ENCODE measurements at places on chromosomes 11 and 22.

DNA sequence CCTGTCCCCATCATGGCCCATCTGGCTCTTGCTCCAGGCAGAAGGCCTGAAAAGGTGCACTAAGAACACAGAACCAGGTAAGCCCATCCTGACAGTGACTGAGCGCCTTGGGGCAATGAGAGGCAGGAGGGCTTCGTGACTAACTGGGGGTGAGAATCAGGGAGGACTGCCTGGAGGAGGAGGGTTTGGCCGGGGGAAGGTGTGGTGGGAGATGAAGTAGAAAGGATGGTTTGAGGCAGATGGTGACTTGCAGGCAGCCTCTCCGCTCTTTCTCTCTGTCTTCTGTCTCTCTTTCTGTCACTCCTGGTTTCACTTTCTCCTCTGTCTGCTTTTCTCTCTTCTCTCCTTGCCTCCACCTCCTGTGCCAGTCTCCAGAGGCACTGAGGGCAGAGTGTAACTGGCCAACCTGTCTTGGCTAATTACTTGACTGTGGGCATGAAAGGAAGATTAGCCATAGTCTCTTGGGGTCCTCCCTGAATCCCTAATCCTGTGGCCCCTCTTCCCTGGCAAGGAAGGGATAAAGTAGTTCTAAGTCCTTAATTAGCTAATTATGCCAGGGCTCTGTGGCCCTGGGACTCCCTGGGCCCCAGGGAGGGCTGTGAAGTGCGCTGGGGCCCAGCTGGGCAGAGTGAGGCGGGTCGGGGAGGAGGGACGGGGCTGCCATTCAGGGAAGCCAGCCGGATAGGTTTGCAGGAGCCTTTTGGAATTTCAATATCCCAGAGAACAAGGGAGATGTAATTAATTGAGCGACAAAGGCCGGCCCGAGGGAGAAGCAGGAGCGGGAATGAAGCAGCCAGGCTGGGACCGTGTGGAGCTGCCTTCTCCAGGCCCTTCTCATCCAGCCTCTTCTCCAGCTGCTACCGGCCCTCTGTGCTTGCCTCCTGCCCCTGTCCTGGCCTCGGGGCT lies 61.1 kb downstream of the CACNA1I start:
- no peak for DNase-seq

DNA sequence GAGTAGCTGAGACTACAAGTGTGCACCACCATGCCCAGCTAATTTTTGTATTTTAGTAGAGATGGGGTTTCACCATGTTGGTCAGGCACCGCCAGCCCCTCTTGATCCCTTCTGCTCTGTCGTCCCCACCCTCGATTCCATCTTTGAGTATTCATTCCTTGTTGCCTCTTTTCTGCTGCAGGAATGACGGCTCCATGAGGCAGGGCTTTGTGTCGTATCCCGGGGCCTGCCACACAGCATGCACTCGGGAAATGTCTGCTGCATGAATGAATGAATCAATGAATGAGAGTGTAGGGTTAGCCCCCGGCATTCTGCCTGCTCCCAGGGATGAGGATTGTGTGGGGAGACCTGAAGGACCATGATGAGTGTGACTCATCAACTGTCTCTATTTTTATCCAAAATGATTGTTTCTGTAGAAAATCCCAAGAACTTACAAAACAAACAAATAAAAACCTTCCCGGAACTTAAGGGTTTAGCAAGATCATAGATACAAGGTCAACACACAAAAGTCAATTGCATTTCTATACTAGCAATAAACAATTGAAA lies 54.6 kb upstream of the SLC22A12 start:
- no peak for DNase-seq

DNA sequence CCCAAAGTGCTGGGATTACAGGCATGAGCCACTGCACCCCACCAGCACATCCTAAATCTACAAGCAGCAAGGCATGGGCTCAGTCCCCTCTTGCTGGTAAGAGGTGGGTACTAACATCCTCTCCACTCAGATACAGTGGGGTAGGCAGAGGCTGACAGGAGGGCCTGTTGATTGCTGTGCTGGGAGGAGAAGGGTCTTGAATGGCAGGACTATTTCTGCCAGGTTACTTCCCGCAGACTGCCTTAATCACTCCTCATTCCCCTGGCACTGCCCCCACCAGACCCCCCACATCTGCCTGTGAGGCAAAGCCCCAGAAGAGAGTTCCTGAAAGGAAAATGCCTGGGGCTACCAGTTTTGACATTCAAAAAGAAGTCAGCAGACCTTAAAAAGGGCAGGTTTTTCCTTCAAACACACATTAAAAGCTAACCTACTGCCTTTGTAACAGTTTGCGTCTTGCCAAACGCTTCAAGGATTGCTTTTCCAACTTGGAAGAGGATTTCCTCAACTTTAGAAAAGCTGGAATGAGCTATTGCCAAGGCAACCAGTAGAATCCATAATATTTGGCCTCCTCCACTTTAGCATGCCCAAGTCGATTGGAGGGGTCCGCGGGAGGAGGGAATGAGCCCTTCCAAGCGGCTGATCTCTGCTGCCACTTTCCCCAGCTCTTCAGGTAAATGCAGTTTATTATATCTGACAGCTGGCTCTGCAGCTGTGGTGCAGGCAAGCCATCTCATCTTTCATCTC lies 62.0 kb downstream of the FDX1 start:
- no peak for DNase-seq

GRCh38 chr11:9148035-9148434 lies 56.6 kb upstream of the SCUBE2 start:
- no peak for DNase-seq

DNA sequence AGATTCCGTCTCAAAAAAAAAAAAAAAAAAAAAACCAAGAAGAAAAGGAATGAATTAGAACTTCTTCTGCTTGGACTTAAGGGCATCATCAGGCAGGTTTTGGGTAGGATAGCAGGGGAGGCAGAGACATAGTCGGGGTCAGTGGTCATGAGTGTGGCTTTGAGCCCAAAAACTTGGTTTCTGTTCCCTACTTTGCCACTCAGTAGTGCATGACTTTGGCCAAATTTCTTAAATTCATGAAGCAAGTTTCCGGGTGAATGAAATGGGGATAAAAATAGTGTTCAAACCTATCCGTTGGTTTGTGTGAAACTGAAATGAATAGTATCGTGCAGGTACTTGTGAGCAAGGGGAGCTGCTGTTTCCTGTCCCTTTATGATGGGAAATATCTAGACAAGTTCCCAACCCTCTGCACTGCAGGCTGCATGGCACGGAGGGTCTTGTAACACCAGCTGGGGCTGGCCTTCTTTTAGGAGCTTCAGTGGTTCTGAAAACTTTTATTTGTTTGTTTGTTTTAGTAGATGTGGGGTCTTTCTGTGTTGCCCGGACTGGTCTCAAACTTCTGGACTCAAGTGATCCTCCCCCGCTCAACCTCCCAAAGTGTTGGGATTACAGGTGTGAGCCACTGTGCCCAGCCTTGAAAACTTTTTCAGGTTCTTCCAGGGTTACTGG lies 18.4 kb downstream of the NEAT1 start:
- DNase-seq, result no peak

GRCh38 chr11:84552791-84553190 lies 1074.4 kb downstream of the DLG2 start:
- DNase-seq, result no peak

- DNase-seq, result no peak
Measured at GRCh38 chr22:44698531-44699421, 3.2 kb upstream of the PRR5 start.

DNA sequence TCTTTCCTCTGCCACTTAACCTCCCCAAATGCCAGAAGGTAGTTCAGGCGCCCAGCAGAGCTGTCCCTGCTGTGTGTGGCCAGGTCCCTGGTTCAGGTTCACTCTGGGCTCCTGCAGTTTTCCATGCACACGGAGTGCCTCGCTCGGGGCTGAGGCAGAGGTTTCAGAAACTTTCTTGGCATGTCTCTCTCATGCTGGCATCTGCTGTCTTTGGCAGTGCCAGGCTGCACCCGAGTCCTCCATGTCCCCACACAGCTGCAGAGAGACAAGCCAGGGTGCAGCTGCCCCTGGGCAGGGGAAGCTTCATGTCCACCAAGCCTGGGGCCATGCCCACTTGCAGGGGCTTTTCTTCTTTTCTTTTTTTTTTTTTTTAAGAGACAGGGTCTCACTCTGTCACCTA lies 7.0 kb upstream of the NEFH start:
- no peak for DNase-seq

DNA sequence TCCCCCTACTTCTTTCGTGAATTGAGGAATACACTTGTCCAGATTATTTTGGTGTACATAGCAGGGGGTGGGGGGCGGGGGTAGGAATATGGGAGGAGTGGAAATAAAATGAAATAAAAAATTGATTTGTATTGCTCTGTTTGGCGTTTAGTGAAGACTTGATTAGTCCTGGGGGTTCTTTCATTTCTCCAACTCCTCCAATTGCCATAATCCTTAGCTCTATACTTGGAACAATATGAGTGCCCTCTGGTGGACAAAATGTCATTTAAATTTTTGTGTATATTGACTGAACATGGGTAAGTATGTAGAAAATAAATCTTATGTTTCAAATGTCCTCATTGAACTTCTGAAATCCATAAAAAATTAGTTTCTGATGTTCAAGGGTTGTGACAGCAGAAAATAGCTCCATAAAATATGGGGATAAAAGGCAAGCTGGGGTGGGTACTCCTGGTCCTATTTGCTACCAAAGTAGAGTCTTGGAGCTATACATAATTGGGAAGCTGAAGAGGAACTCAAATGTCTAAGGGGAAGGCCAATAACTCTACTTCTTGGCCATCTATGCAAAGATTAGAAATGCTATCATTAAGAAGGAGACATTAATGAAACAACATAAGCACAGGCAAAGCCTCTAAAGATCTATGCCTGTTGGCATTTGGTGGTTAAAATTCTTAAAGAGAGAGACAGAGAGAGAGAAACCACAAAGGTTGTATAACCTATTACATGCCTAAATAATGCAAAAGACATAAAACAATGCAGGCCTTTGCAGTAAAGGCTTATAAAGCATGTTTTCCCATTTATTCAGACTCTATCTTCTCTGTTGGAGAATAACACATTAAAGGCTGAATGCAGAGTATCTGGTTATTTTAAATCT lies 421.6 kb downstream of the METTL15 start:
- DNase-seq, result peak; percentile 44

DNA sequence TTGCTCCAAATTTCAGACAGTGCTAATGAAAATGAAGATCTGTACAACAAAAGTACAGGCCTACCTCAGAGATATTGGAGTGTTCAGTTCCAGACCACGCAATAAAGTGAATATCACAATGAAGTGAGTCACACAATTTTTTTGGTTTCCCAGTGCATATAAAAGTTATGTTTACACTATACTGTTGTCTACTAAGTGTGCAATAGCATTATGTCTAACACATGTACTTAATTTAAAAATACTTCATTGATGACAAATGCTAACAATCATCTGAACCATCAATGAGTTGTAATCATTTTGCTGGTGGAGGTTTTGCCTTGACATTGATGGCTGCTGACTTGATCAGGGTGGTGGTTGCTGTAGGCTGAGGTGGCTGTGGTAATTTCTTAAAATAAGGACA lies 60.6 kb upstream of the E2F8 start:
- no peak for DNase-seq

GRCh38 chr11:44031549-44031948 lies 16.2 kb upstream of the ACCSL start:
- DNase-seq, result no peak

DNA sequence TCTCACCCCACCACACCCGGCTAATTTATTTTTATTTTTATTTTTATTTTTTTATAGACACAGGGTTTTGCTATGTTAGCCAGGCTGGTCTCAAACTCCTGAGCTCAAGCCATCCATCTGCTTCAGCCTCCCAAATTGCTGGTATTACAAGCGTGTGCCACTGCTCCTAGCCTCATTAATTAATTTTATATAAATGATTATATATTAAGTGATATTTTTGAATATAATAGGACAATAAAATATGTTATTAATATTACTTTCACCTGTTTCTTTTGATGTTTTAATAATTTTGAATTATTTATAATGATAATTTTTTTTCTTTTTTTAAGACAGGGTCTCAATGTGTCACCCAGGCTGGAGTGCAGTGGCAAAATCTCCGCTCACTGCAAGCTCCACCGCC lies 2.2 kb upstream of the SEC14L4 start:
- DNase-seq, result no peak

DNA sequence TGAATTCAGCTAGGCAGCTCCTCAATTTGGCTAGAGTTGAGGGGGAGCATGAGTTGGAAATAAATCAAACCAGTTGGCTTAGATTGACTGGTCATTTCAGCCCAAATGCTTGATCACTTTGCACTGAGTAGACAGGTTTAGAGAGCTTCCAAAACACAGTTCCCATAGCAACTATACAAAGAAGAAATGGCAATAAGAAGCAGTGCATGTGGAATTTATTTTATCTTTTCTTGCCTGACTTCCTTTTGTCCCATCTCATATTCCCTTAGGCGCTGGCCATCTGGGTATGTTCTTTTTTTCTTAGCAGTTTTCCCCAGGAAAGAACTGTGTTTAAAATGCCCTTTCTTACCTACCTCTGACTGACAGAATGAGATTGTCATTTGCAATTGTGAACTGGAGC lies 38.7 kb upstream of the C11orf87 start:
- no peak for DNase-seq

GRCh38 chr11:134367781-134368180 lies 36.0 kb downstream of the GLB1L2 start:
- DNase-seq, result no peak

- DNase-seq, result no peak
Measured at GRCh38 chr11:45876401-45876800, 9.1 kb upstream of the MAPK8IP1 start.

- DNase-seq, result no peak
Measured at GRCh38 chr11:118956847-118957469, 860 bp downstream of the UPK2 start.

DNA sequence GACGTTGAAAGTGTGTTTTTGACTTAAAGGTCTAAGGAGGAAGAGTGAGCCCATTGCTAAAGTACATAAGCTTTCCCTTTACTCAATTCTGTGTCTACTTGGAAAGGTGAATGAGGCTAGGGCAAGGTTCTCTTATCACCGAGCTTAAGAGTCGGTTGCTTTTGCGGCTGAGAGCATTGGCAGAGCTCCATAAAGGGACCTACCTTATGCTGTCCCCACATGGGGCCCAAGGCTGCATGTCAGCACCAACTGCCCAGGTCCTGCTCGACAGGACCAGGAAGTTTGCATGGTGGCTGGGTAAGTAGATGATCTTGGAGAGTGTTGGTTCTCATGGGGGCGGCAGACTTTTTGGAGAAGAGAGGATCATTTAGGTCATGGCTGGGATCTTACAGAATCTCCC lies 91.2 kb downstream of the ZBTB16 start:
- no peak for DNase-seq

Data from AML-193 (cell line).